ENCODE measurements at places on chromosomes 2 and 18.

GRCh38 chr18:58859907-58860306, 4.8 kb upstream of the ZNF532 start:
- no peak for DNase-seq

- DNase-seq: no peak
Observed at GRCh38 chr2:64251497-64252250, 107.5 kb upstream of the PELI1 start.

DNA sequence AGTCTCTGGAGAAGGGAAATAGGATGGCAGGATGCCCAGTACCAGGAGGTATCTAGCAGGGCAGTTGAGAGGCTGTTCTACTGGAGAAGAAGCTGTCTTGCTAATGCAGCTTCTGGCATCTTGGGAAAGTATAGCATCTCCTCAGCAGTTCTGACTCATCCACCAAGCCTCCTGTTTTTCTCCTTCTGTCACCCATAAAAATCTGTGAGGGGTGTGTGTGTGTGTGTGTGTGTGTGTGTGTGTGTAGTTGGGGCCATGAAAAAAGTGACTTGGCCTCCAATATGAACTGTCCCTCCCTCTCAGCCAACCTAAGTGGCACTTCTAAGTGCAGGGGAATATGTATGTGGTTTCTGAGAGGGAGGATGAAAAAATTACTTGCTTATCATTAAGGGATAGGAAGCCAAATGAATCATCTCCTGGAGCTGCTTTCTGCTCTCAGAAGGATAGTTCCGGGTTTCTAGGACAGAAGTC, 83.9 kb downstream of the CBLN2 start:
- no peak for DNase-seq

- peak; percentile 21 for DNase-seq
Observed at GRCh38 chr2:241659150-241659739, 21.8 kb downstream of the ATG4B start.

- DNase-seq: no peak
Observed at GRCh38 chr18:24462838-24463775, 2.7 kb downstream of the HRH4 start.

DNA sequence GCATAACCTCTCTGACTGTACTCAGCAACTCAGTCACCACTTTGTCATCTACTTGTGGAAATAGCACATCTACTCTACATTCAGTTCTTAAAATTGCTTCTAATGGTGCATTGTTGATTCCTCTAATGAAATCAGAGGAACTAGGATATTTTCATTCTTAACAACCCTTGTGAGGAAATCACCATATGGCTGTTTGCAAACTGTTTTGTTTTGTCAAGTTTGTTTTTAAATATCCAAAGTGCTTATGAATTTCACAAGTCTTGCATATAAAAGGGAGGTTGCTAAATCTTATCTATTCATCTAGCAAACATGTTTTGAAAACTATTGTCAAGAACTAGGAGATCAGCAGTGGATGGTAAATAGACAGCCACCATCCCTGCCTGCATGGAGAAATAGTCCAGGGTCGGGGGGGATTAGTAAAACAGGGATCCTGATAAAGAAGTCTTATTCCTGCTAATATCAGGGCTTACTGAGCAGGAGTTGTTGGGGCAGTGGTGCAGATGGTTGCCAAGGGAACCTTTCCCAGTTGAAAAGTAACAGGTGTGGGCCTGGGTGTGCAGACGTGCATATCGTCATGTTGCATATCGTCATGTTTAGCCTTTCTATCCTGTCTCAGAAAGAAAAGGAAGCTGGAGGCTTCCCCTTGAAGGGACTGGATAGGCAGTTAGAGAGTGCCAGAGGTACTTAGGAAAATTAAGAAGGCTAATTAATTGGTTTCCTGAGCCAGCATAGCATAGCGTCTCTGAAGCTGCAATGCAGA, 7.5 kb upstream of the MYO3B start:
- DNase-seq: no peak

DNA sequence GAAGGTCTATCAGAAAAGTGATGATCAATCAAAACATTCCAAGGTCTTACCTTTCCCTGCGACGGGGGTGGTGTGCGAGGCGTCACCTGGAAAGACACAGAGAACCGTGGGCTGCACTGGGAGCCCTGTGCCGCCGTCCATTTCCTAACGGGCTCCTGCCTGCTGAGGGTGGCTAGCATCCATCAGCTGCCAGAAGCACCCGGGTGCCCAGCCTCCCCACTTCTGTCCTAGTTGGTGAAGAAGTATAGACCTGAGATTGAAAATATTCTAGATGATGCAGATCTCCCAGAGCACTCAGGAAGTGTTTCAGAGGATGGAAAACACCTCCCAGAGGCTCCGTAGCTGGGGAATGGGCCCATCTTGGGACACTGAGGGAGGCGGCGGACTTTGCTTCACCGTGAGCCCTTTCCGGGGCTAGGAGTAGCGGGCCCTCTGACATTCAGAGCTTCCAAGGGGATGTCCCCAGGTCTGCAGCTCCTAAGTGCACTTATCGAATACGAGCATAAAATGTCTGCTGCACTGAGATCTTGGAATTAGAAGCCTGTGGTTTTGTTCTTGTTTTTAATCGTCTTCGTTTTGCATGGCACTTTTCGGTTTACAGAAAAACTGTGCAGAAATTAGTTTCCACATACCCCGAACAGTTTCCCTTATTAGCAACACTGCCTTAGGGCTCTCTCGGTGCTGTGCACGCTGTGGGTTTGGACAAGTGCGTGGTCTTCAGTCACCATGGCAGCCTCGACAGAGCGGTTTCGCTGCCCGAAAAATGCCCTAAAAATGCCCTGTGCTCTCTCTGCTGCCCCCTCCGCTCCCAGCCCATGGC, 143.5 kb downstream of the MBP start:
- DNase-seq: no peak

GRCh38 chr2:110854355-110855081, 122.1 kb downstream of the ACOXL start:
- DNase-seq: no peak

GRCh38 chr2:11500702-11501303, 33.0 kb upstream of the GREB1 start:
- DNase-seq: no peak

- DNase-seq: no peak
Observed at GRCh38 chr2:54555318-54555837, 99.3 kb downstream of the SPTBN1 start.

GRCh38 chr2:178419123-178419522, 31.9 kb downstream of the PRKRA start:
- no peak for DNase-seq

GRCh38 chr2:97970293-97971060, 25.3 kb downstream of the TMEM131 start:
- no peak for DNase-seq

DNA sequence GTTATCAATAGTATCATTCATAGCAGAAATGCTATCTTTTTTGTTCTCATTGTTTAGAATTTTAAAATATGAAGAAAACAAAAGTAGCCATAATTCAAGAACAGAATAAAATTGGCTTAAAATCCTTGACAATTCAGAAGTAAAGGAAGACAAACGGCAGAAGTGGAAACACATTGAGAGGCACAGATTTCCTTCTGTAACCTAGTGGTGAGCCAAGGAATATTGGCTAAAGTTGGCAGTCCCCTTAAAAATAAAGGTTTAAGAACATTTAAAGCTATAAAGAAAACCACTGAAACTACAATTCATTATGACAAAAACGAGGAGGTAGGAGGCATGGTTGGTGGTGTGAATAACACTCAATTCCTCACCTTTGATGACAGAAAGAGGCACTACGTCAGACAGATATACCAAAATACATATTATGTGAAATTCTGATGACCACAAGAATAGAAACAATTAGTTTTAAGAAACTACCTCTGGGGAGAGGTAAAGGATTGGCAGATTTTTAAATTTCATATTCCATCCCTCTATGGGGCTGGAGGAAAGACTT, 42.3 kb downstream of the SFT2D3 start:
- no peak for DNase-seq

- DNase-seq: no peak
Observed at GRCh38 chr2:131044757-131045150, 48.5 kb downstream of the FAM168B start.

GRCh38 chr2:205188239-205189138, 493.8 kb upstream of the NRP2 start:
- DNase-seq: no peak

DNA sequence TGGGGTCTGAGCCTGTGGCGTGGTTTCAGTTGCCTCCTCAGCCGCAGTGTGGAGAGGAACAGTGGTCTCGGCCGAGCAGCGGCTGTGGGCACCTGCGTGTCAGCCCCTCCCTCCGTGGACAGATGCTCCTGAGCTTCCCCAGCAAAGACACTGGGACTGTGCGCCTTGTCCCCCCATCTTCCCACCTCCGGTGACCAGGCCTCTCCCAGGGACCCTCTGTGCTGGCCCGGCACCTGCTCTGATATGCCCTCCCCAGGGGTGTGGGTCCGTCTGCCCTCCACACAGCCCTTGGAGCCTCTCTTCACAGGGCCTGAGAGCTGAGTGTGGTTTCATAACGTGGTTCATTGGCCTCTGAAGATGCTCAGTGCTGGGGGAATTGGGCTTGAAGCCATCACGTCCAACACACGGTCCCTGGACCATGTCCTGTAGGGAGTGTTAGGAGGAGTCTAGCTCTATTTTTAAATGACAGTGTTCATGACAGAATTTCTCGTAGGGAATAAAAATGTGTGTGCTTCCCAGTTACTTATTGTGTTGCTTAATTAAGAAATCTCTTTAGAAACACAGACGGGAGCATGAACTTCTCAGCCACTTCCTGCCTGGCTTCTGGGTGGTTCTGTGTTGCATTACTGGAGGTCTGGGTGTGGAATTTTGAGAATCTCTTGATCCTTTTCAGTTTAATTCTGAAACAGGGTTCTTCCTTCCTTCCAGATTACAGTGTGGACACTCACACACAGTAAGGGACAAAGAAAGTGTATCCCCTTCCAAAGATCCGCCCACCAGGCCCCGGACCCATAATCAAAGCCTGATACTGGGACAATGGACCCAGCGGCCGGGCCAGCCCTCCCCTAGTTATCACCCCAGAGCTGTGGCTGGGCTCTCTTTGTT, 110.7 kb downstream of the NFATC1 start:
- no peak for DNase-seq

DNA sequence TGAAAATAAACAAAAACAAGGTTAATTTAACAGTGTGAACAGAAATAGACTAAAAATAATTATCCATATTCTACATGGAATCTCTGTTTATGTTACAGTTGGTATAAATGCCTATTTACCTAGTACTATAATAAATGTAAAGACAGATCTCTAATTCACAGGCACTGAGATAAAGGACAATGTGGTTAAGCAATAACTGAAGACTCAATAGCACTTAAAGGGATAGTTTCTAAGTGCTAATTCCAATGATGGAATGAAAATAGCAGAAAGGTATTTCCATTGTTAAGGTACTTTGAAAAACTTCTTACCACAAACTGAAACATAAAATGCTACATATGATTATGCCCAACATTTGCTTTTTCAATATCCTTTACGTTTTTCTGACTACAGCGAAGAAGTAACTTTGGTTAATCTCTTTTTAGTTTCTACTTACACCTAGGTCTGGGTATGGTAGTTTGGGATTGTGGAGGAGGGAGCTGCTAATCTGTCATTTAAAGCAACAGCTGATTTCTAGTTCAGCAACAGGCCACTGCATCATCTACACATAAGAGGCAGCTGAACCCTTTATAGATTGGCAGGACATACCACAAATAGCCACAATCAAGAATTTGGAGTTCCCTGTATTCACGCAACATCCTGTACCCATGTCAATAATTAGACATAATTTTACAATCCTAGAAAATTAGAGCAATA, 27.2 kb downstream of the MAP4K3 start:
- DNase-seq: no peak

DNA sequence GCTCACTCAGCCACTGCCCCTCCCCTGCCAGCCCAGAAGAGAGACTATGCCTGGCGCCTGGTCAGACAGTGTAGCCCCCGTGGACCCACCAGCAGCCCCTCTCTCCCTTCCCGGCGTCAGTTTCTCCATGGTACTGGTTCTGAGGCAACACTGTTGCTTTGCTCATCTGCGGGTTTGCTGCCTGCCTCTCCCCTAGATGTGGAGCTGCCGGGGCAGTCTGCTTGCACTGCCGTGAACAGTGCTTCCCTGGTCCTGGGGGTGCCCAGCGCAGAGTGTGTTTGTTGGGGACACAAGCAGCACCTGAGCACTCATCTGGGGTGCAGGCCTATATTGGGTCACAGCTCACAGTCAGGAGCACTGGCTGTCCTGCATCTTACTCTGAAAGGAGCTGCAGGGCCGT, 309.9 kb downstream of the NDUFA10 start:
- no peak for DNase-seq

DNA sequence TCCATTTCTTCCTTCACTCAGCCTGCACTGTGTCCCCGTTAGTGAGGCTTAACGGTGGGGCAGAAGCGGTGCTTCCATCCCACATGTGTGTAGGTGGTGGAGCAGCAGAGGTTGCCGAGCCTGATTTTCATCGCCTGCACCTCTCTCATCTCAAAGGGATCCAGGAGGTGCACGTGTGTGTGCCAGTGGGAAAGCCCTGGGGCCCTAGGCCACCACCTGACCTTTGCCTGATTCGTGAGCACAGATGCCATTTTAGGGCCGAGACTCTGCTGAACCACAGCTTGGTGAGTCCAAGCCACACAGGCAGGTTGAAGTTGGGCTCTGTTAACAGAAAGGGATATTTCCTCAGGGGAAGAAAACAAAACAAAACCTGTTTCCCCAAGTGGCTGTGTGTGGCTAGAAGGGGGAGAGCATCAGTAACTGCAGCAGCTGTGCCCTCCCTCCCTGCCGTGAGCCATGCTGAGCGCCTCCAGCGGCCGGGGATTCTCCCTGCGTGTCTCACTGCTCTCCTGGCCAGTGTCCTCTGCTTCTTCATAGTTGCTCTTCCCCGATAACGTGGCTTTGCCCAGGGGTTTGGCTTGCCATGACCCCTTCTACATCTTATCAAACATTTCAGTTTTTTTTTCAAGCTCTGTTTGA, 81.5 kb downstream of the MAPRE2 start:
- peak; percentile 18 for DNase-seq

DNA sequence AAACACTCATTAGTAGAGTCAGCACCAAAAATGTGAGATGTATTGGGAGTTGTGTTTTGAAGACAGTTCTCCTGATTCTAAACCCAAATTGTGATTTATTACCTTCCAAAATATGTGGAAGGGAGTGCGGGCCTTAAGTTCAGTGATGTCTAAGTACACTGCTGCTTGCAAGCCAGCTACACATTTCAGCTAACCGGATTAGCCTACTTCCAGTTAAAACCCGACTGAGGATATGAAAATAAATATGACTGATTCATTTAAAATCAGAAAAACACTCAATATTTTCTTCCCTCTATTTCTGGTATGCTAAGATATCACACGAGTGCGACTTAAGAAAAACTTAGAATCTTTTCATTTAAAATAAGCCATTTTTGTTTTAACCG, 907 bp downstream of the FHL2 start:
- no peak for DNase-seq

DNA sequence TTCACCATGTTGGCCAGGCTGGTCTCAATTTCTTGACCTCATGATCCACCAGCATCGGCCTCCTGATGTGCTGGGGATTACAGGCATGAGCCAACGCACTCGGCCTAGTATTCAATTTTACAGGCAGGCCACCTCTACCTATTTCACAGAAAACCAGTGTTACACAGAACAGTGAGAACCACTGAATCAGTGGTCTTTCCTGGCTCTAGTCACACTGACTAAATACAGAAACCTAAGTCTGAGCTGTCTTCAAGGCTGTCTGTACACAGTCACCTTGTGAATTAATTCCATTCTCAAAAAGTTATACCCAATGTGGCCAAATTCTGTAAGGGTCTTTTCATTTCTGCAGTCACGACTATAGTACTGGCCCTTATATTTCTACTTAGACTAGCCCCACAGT, 3.5 kb downstream of the RNF149 start:
- DNase-seq: no peak

Data from stimulated activated CD4-positive, alpha-beta T cell treated with anti-CD3 and anti-CD28 coated beads, Interleukin-12 subunit alpha, Interleukin-12 subunit beta, amount 100 ng/mL, for 4 hours (primary cell).